ENCODE measurements at places on chromosomes 3 and 15.

- DNase-seq = no peak
These were observed 50.7 kb upstream of the MELTF start for GRCh38 chr3:197080344-197080743.

DNA sequence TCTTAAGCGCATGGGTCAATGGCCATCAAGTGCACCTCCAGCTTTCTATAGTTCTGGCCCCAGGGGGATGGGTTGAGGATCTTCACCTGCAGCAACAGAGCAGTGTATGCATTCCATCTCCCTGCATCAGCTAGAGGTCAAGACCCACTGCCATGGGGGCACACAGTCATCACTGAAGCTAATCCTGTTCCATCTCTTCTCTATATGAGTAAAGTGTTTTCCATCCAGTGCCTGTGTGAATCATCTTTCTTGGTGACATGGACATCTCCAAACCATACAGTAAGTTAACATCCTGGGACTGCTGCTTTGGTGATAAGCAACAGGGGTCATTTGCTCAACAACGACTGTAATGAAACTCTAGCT, 4.4 kb upstream of the ENTPD3 start:
- DNase-seq = no peak

GRCh38 chr3:35944926-35945710, 305.8 kb downstream of the ARPP21 start:
- no peak for DNase-seq

GRCh38 chr15:91870876-91871537, 17.5 kb downstream of the SLCO3A1 start:
- DNase-seq = no peak

GRCh38 chr15:50883903-50884302, 24.6 kb upstream of the AP4E1 start:
- DNase-seq = no peak

GRCh38 chr3:23241256-23241655, 38.1 kb downstream of the UBE2E2 start:
- DNase-seq = no peak

DNA sequence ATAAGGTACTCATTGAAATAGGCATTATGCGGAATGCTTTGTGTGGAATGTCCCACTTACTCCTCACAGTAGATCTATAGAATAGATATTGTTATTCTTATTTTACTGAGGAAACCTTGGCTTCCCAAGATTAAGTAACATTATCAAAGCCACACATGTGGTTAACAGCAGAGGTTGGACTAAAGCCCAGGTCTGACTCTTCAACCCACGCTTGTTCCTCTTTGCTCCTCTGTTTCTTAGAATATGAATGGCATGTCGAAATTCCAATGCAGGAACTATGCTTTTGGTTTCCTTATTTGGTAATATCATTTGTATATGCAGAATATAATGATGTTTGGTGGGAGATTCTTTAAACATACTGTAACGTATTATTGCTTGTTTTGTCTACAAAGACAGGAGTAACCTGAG, 818.8 kb upstream of the LMCD1 start:
- DNase-seq = no peak

- no peak for DNase-seq
These were observed 245.6 kb downstream of the CLSTN2 start for GRCh38 chr3:140180603-140181002.

GRCh38 chr3:89046661-89047060, 60.8 kb upstream of the EPHA3 start:
- DNase-seq = no peak

GRCh38 chr3:183824761-183825455, 469 bp downstream of the MAP6D1 start:
- DNase-seq = no peak

- DNase-seq = no peak
These were observed 165.1 kb upstream of the GOLIM4 start for GRCh38 chr3:168260859-168261258.

- DNase-seq = no peak
These were observed 276.7 kb downstream of the CHL1 start for GRCh38 chr3:473033-473800.

DNA sequence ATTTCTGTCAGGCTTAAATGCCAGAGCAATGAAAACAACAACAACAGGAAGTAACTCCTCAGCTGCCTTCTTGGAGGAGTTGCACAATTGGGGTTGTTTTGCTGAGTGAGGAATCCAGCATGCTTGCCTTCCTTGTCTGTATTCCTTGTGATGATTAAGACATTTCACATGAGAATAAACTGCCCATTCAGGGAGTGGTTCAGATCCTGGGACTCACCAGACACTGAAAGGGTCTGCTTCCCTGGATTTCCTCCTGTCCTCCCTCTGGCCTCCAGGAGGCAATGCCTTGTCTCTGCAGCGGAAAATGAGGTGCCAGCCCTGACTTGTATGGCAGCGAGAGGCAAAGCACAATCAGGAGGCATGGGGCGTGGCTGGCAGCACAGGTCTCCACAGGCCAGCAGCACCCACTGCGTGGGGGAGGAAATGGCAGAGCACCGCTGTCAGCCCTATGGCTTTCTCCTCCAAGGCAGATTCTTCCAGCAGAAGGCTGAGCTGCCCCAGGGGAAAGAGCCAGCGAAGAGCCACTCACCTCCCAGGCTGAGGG, 41.5 kb downstream of the RBP2 start:
- no peak for DNase-seq

DNA sequence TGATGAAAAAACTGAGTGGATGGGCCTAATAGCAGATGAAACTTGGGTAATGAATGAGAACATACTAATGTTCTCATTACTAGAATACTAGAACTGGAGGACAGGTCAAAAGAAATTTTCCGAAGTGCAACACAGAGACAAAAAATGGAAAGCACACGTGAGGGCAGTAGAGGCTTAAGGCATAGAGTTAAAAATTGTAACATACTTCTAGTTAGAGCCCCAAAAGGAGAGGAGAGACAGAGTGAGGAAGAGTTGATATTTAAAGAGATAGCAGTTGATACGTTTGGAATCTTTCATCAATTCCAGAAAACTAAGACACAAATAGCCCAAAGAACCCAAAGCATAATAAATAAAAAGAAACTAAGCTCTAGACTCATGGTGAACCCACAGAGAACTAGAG, 327.9 kb downstream of the SQOR start:
- no peak for DNase-seq

DNA sequence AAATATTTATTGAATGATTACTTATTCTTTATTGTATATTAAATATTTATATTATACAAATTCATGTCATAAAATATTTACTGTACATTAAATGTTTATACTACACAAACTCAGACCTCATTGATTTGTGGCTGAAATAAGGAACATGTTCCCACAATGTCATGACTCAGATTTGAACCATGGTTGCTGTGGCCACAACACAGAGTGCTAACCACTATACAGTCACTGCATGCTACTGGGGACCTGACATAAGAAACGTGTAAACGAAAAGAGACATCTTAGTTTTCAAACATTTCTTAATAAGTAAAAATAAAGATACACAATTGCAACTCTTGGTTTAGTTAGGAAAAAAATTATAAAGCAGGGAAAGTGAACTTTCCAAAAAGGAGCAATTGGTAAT, 99.1 kb upstream of the AGTR1 start:
- DNase-seq = no peak

DNA sequence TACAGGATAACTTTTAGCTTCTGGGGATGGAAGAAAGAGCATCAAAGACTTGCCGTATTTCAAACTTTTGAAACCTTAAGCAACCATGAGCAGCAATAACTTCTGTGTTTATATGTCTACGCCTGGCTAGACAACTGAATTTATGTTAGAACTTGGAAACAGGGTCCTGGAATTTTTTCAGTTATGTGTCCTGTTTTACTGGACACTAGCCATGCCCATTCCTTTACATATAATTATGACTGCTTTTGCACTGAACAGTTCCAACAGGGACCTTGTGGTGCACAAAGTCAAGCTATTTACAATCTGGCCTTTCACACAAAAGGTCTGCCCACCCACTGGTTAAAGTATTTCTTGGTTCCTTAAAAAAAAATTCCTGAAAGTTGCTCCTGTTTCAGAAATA, 37.1 kb downstream of the TJP1 start:
- no peak for DNase-seq

DNA sequence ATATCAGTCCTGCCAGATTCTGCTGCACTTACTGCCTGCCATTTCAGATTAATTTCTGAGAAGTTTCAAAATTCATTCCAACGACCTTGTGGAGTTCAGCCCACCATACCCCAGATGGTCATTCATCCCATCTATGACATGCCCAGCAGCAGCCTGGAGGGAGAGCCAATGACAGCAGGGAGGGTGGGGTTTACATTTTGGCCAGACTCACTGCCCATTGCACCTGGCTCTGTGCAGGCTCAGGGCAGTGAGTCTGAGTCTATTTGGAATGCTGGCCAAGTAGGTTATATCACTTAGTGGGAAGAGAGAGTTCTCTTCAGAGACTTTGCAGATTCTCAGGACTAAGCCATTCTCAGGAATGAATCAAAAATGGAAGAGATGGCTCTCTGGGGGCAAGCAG, 21.5 kb downstream of the SRPRB start:
- no peak for DNase-seq

- DNase-seq = no peak
These were observed 836.1 kb upstream of the CFAP20DC start for GRCh38 chr3:59885899-59886400.

DNA sequence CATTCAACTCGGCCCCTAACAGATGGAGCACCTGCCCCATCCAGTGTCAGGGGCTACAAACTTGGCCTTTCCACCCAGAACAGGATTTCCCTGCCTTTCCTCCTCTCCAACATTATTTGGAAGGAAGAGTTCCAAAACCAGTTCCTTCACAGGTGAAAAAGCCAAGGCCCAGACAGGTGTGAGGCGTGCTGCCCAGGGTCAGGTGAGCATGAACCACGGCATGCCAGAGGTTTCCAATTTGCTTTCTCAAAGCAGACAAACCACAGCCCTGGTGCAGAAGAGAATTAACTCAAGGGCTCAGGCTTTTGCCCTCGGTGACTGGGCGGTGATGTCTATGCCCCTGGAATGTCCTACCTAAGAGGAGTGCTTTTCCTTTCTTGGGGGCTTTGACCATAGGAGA, 43.2 kb downstream of the LDHAL6B start:
- DNase-seq = no peak

DNA sequence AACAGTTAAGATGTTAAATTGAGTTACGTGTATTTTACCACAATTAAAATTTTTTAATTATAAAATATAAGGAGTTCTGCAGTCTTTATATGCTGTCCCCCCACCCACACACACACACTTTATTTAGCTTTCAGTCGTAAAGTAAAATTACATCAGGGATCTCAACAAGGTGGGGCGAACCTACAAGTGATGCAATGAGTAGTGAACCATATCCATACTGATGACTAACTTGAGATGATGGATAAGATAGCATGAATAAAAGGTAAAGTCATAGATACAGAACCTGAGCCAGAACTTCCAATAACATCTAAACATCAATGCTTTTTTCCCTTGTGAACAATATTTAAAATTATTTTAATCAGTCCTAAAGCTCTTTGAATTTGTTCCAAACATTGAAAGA, 77.2 kb downstream of the VPS13C start:
- DNase-seq = no peak

DNA sequence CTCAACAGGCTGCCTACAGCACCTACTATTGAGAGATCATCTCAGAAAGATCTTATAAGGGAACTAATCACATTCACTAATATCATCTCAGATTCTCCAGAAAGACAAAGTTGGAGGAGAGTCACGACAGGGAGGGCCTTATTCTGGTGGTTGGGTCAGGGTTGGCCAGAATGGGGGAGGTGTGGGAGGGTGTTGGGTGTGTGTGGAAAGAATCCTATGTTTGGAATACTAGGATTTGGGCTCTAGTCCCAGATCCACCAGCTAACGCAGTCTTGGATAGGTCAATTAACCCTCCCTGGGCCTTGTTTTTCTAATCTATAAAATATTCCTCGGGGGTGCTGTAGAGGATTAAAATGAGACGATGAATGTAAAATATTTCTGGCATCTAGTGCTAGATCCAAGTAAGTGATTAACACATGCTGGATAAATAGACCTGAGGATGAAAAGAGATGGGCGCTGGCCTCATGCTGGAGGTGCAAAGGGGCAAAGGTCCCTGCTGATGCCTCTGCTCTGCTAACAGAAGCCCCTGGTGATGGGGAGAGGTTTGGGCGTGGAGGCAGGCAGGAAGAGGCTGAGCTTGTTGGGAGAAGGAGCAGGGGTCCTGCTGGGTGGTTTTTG, 67.6 kb upstream of the ETV5 start:
- no peak for DNase-seq

- DNase-seq = no peak
These were observed 216.8 kb downstream of the NR1D2 start for GRCh38 chr3:24161841-24162240.

GRCh38 chr15:48120745-48121144, at the start of gene SLC24A5:
Gene SLC24A5, plus strand, starts transcription at chr15:48120990. Its CDS starts 55 bp downstream, at chr15:48121045.
- no peak for DNase-seq

GRCh38 chr3:50140990-50141389, 14.1 kb upstream of the SEMA3F start:
- no peak for DNase-seq

DNA sequence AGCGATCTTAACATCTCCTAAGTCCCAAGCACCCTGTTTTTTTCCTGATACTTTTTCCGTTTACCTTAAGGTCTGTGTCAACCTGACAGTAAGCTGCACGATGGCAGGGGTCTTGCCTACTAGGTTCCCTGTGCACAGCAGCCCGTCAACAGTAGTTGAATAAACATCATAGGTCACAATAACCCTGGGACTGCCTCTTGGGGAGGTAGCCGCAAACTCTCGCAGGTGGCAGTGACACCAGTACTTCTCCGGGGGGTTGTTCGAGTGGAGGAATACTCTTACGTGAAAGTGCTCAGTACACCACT, 365 bp upstream of the PDCD6IP start:
- DNase-seq = no peak

- no peak for DNase-seq
These were observed 6.3 kb downstream of the PXYLP1 start for GRCh38 chr3:141237701-141238521.

DNA sequence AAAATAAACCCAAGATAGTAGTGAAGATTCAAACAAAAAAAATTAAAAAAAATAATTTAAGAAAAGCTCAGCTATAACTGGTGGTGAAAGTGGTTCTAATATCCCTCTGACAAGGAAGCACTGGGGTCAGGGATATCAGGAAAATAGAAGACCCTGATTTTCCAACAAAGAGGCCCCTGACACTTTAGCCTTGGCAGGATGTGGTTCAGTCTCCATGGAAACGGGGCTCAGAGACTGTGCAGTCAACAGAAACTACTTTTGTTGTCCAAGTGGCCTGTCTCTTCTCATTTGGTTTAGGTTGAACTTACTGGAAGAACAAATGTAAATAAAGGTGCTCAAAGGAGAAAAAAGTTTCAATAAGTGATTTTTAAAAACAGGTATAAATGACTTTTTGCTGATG, 27.2 kb downstream of the INTS14 start:
- DNase-seq = no peak

Measured in stimulated activated CD4-positive, alpha-beta T cell treated with anti-CD3 and anti-CD28 coated beads, Interleukin-15, amount 100 ng/mL, for 48 hours (primary cell).